ENCODE measurements at places on chromosomes 12 and 14. TPM values are rescaled to one million over a fixed set of nuclear protein-coding genes. Genes with fewer than 3 reads are reported as not detected.

The ACOT4 gene
- total RNA-seq = 0.34 TPM

The PELI2 gene
- 12.4 TPM for total RNA-seq

The LRTM2 gene
- not detected for total RNA-seq

The SMCO2 gene
- total RNA-seq = 0.23 TPM

The C14orf180 gene
- not detected for total RNA-seq

The KRT5 gene
- 2.7 TPM for total RNA-seq

The SLC5A8 gene
- not detected for total RNA-seq

The AMDHD1 gene
- 0.28 TPM for total RNA-seq

The B4GALNT1 gene
- 0.14 TPM for total RNA-seq

The TBX5 gene
- not detected for total RNA-seq

The FGF23 gene
- not detected for total RNA-seq

The ASB2 gene
- not detected for total RNA-seq

The ACADS gene
- 24.7 TPM for total RNA-seq

The ACSS3 gene
- 0.37 TPM for total RNA-seq

The LYZ gene
- total RNA-seq = not detected

The TCTN1 gene
- total RNA-seq = 7.9 TPM

The KRT74 gene
- total RNA-seq = not detected

The WNT1 gene
- not detected for total RNA-seq

The SLC17A8 gene
- not detected for total RNA-seq

The CCDC38 gene
- total RNA-seq = not detected

The SUPT16H gene
- 74.9 TPM for total RNA-seq

The CIT gene
- 4.4 TPM for total RNA-seq

The TEDC1 gene
- 9.7 TPM for total RNA-seq

The TSPAN8 gene
- not detected for total RNA-seq

The KRT71 gene
- not detected for total RNA-seq

The GDF3 gene
- total RNA-seq = 2.9 TPM

The AVPR1A gene
- total RNA-seq = under 0.01 TPM

The ARID2 gene
- total RNA-seq = 18.4 TPM

All from dermis blood vessel endothelial cell (primary cell).